ENCODE measurements at places on chromosomes 2 and 18. TPM values are rescaled to one million over a fixed set of nuclear protein-coding genes. Genes with fewer than 3 reads are reported as not detected.

Gene SGPP2
- 0.81 TPM for total RNA-seq

Gene EIF4E2
- 83.5 TPM for total RNA-seq

Gene OR6B2
- not detected for total RNA-seq

Gene LRRC30
- total RNA-seq: not detected

Gene PCARE
- not detected for total RNA-seq

Gene RPS27A
- 2,627 TPM for total RNA-seq

Gene ALKAL2
- total RNA-seq: not detected

Gene CCDC74A
- 16.2 TPM for total RNA-seq

Gene CD226
- 0.11 TPM for total RNA-seq

Gene KLHL29
- total RNA-seq: 5.2 TPM

Gene FHOD3
- total RNA-seq: 2.9 TPM

Gene TLX2
- 0.28 TPM for total RNA-seq

Gene SLC9A4
- total RNA-seq: not detected

Gene ALK
- not detected for total RNA-seq
